ENCODE measurements at places on chromosomes 2 and 18.

DNA sequence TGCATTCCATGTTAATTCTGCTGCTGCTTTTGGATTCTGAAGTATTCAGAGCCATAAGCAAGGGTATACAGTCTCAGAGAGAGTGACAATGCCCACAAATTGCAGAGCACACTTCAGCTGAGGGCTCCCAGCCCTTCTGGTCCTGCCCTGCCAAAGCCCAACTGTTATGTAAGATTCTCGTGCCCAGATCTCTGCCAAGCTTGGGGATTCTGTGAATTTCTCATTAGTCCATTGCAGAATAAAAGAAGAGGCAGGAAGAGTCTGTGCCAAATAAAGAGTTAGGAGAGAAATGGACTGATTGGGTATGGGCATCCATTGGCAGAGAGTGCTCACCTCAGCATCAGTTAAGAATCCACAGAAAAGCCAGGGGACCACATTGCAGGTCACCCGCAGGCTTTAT lies 112.0 kb upstream of the PNPT1 start:
- DNase-seq = no peak

DNA sequence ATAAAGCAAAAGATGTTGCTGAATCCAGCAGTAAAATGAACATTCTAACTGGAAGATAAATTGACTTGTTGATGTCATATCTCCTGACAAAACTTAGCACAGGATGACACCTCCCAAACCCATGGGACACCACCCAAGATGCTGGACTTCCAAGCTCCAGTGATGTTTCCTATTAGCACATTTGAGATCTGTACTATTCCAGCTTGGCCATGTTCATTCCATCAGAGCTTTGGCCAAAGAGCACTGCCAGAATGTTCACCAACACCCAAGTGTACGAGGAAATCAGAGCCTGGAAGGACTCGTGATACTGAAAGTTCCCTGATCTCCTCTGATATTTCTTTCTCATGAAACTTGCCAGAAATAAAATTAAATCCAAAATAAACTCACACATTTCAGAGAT lies 44.7 kb downstream of the PID1 start:
- no peak for DNase-seq

DNA sequence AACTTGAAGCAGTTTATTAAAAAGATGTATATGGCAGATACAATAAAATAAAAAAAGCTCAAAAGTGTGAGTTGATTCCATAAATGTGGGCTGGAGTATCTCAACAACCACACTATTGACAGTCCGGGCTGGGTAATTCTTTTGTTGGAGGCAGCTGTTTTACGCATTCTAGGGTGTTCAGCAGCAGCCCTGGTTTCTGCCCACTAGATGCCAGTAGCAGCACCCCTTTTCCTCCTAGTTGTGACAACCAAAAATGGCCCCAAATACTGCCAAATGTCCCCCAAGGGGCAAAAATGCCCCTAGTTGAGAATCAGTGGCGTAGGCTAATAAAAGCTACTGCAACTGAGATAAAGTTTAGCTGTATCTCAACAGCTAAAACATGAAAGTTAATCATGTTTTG lies 44.8 kb downstream of the CHMP3 start:
- DNase-seq = peak; percentile 5

- DNase-seq = no peak
Measured at GRCh38 chr2:96088340-96089335, 27.7 kb downstream of the ADRA2B start.

- DNase-seq = peak; percentile 20
Measured at GRCh38 chr18:23053776-23054457, 81.4 kb upstream of the CABLES1 start.

DNA sequence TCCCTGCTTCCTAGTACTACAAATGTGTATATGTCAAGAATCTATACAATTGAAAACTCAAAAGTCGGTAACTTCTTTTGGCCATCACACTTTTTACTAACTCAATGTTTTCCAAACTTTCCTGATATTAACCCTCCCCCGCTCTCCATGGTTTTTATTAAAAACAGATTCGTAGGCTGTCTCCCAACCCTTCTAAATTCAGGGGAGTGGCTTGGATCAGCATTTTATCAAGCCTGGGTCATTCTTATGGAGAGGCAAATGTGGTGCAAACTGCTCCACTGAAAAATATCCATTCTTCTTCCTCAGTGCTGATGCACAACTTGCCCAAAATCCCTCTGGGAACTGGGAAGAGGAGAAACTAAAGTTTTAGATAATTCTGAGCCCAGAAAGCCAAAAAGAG lies 134.2 kb downstream of the RIF1 start:
- DNase-seq = no peak

DNA sequence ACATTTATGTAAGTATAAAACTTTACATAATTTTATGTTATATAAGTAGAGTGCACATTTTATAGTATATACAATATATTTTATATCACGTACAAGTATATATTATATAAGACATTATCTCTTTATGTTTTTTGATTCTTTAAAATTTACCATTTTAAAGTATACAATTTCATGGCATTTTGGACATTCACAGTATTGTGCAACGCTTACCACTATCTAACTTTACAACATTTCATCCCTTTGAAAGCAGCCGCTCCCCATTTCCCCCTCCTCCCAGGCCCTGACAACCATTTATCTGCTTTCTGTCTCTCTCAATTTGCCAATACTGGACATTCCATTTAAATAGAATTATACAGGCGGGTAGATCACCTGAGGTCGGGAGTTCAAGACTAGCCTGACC lies 512.5 kb downstream of the TSN start:
- no peak for DNase-seq

GRCh38 chr18:74216661-74217110 lies 68.4 kb downstream of the TIMM21 start:
- no peak for DNase-seq

DNA sequence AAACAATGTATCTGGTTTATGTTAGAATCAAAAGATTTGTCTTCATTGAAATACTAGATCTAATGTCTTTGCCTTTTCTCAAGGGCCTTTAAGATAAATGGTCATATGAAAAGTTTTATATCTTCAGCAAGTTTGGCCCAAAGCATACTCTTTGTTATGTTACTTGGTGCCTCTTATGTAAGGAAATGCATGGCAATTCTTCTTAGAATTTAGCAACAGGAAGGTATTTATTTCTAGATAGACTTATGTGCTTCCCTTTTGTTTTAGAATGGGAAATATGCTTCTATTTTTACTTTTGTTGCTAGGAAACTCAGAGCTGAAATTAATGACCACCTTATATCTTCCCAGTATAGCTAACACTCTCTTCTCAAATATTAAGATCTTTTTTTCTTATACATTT lies 117.4 kb upstream of the DLX2 start:
- no peak for DNase-seq

DNA sequence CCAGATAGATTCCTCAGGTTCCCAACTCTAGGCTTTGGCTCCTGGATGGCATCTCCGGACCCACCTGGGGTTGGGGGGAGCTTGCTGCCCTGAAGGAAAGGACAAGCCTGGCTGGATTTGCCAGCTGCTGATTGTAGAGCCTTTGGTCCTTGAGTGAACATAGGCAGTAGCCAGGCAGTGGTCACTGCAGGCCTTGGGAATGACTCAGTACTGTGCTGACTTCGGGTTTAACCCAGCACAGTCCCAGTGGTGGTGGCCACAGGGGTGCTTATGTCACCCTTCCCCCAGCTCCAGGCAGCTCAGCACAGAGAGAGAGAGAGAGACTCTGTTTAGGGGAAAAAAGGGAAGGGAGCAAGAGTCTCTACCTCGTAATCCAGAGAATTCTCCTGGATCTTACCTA lies 27.7 kb upstream of the ACTR2 start:
- DNase-seq = no peak

DNA sequence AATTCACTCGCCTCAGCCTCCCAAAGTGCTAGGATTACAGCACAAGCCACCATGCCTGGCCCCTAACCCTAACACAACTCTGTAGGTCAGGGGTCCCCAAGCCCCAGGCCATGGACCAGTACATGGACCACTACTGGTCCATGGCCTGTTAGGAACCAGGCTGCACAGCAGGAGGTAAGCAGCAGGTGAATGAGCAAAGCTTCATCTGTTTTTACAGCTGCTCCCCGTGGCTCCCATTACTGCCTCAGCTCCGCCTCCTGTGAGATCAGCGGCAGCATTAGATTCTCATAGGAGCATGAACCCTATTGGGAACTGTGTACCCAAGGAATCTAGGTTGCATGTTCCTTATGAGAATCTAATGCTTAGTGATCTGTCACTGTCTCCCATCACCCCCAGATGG lies 201.7 kb downstream of the NRP2 start:
- DNase-seq = no peak

GRCh38 chr2:186772579-186772978 lies 76.4 kb downstream of the ZSWIM2 start:
- DNase-seq = no peak

DNA sequence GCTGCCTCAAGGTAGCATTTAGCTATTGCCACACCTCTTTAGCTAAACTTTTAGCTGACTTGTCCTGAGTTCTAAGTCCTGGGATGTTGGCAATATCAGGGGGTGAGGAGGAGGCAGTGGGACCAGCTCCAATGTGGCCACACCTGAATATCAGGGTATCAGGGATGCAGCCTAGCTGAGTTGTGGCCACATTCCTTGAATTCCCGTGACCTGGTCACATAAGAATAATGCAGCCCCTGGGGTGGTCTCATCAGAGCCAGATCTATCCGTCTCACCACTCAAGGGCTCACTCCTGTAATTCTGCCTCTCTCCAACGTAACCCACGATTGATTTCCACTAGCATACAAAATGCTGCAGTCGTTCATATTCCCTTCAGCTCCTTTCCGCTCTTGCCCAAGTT lies 11.6 kb upstream of the TAF1B start:
- DNase-seq = no peak

- peak; percentile 65 for DNase-seq
Measured at GRCh38 chr2:48530033-48530811, at the start of gene STON1. Gene STON1 (plus strand): TSS chr2:48530154. CDS start chr2:48580634, 50,480 bp downstream.

DNA sequence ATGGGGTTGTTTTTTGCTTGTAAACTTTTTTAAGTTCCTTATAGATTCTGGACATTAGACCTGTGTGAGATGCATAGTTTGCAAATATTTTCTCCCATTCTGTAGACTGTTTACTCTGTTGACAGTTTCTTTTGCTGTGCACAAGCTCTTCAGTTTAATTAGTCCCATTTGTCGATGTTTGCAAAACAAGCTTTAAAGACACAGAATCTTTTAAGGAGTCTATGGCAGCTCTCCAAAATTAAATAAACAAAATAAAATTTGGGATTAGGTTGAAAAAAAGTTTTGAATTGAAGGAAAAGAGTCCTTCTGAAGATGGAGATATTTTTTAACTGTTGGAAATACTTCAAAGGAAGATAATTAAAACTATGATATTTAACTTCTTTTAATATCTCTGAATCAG lies 88.8 kb downstream of the MAP3K20 start:
- DNase-seq = no peak

DNA sequence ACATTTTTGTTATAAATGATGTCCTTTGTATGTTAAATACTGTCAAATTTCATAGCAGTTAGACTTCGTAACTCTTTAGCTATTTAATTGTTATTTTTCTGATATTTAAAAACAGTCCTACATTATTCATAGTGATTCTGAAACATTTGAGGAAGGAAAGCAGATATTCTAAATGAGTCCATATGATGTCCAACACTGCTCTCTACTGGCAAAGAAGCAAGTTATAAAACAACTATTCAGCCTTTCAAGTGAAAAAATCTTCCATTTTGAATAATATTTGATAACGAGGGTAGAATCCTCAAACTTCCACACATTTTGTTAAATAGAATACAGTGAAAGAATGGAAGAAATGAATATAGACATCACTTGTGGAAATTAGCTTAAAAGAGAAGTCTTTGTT lies 220.8 kb downstream of the GULP1 start:
- DNase-seq = peak; percentile 6

GRCh38 chr18:11514267-11514666 lies 95.1 kb upstream of the SLC35G4 start:
- no peak for DNase-seq

DNA sequence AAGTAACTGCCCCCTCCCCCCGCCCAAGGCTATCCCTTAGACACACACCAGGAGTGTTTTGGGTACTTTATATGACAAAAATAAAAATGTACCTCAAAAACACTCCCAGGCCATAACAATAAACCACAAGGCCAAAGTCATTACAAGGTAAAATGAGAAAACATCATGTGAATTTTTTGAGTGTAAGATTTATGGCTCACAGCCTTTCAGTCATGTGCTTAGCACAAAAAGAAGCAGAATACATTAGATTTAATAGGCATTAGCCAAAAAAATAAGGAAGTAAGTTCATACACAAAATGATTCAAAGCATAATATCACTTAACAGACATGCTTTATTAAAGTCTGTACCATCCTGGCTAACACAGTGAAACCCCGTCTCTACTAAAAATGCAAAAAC lies 103.7 kb downstream of the CACNB4 start:
- no peak for DNase-seq

- no peak for DNase-seq
Measured at GRCh38 chr2:58920001-58920400, 678.9 kb upstream of the FANCL start.

GRCh38 chr2:218986148-218986761 lies 1.3 kb upstream of the FEV start:
- DNase-seq = no peak

- no peak for DNase-seq
Measured at GRCh38 chr2:136210455-136210805, 92.5 kb upstream of the CXCR4 start.

DNA sequence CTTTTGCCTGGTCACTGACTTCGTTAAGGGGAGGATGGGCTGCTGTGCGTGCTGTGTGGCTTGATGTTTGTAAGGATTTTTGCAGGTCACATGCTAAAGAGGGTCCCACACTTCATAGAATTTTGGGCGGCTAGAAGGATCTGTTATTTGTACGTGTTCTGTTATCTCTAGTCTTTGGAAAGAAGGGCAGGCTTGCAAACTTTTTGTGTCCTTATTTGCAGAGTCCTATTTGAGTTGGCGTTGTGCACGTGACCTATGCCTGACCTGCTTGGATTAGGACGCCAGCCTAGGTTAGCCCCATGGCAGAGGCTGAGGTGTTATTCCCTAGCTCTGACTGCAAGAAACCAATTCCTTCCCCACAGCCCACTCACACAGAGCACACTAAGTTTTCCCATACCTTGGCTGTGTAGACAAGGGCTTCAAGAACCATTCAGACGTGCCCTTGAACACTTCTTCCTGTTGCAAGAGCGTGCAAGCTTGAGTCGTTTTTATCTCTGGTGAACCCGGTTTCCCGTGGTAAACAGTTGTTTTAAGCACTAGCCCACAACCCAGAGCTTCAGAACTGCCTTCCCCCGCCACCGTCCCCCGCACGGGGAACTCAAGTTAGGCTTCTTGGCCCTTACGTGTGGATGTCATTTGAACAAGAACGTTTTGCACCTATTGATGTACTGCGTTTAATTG lies 94.6 kb downstream of the LDLRAD4 start:
- DNase-seq = no peak

- DNase-seq = no peak
Measured at GRCh38 chr2:19651466-19651865, 250.3 kb downstream of the TTC32 start.

GRCh38 chr18:48010264-48010663 lies 79.8 kb upstream of the SMAD2 start:
- DNase-seq = no peak

DNA sequence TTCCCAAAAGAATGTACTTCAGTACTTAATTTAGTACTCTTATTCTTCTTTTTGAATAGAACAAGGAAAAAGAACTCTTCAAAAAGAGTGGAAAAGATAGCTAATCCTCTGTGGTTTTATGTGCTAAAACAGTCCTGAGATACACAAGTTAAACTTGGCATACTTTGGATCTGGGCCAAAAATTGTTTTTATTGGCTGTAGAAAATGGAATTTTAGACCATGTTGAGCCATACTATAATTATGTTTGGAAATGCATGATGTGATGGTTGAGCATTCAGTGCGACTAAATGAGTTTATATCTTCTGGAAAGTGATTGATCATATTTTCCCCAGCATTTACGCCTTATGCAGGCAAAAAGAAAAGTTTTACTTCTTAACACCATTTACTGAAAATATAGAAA lies 18.0 kb upstream of the PDE1A start:
- no peak for DNase-seq

GRCh38 chr2:65360441-65360840 lies 72.0 kb downstream of the SPRED2 start:
- DNase-seq = no peak
